ENCODE measurements at places on chromosomes 3 and 15. TPM values are rescaled to one million over a fixed set of nuclear protein-coding genes. Genes with fewer than 3 reads are reported as not detected.

- DNase-seq, result no peak
These were observed 156.3 kb upstream of the TMC3 start for GRCh38 chr15:81530271-81530691.

DNA sequence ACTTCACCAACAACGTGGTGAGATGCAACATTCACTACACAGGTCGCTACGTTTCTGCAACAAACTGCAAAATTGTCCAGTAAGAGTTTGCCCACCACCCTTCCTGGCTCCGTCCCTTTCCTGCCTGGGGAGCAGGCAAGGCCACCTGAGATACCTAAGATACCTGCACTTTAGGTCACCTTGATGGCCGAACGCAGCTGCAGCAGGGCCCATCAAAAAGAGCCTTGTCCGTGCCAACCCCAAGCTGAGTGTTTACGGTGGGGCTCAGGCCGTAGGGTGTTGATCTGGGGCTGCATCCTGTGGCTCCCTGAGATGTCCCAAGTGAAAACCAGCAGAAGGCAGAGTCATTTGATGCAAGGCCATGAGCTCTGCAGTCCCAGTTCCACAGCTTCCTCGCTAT lies 23.2 kb downstream of the LOXL1 start:
- DNase-seq, result no peak

DNA sequence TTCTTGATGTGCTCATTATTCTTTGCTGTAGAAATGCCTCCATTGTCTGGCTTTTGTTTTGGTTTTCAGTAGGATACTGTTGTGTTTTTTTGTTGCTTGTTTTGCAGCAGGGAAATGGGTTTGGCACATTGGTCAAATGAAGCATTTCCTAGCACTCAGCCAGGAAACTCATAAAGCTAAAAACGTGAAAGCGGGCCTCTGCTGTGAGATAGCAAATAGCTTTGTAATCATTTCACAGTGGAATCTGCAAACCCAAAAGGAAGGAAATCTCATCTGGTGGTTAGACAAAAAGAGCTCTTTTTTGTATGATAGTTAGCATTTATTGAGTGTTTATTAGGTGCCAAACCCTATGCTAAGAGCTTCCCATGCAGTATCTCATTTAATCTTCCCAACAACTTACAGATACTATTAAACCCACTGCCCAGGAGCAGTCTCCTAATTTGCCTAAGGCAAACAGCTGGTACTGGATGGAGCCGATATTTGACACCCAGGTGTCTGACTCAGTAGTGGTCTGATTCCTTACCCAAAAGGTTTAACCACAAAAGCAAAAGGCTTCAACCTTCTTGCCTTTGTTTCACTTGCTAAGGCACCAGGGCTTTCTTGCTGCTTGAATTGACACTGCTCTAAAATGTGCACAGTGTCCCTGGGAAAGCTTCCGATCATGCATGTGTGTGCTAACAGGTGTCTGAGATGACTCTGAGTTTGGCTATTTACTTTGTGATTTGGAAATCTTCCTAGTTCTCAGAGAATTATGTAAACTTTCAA lies 527.9 kb upstream of the MDFIC2 start:
- DNase-seq, result no peak

DNA sequence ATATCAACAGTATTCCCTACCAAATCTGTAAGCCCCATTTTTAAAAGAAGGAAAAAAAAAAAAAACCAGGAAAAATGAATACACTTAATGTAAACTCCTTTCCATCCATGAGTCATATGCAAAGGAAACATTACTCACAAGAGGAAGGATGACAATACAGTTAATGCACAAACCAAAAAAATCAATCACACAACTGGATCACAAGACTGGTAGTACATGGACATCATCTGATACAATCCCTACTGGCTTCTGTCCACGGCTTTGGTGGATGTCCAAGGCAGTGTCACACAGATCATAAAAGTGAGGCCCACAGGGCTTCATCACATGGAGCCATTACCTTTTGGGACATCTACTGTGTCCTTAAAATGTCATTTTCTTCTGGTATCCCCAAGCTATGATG lies 44.0 kb downstream of the SUCLG2 start:
- peak; percentile 59 for DNase-seq

DNA sequence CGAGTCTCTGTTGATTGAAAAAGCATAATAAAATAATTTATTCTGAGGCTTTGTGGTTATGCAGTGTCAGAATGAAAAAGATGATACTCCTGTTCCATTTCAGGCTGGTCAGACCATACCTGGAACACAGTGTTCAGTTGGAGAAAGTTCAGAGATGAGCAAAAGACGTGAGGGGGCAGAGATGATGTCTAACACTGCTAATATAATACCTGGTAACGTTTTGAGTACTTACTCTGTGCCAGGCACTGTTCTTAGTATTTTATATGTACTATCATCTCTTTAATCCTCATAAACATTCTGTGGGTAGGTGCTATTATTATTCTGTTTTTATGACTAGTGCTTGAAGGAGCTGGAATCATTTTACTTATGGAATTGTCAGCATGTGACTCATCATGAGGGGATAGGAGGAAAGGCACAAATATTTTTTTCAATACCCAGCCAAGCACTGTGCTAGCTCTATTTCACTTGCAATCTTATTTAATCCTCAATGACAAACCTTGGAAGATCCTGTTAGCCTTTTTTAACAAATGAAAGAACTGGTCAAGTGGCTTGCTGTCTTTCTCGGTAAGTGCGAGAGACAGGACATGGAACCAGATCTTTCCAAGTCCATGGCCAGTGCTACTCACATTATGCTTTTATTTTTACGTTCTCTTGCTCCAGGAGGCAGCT lies 31.8 kb downstream of the IQGAP1 start:
- DNase-seq, result peak; percentile 62

GRCh38 chr3:196246612-196247308 lies 30.4 kb downstream of the SLC51A start:
- no peak for DNase-seq

- DNase-seq, result no peak
These were observed 186.6 kb downstream of the UBE2E2 start for GRCh38 chr3:23389686-23390085.

The SYNPR gene
- total RNA-seq, result not detected
